Stimulated activated CD4-positive, alpha-beta T cell treated with anti-CD3 and anti-CD28 coated beads, TNF-alpha, amount 100 ng/mL, for 24 hours (primary cell): ENCODE measurements at places on chromosomes 2 and 18.

DNA sequence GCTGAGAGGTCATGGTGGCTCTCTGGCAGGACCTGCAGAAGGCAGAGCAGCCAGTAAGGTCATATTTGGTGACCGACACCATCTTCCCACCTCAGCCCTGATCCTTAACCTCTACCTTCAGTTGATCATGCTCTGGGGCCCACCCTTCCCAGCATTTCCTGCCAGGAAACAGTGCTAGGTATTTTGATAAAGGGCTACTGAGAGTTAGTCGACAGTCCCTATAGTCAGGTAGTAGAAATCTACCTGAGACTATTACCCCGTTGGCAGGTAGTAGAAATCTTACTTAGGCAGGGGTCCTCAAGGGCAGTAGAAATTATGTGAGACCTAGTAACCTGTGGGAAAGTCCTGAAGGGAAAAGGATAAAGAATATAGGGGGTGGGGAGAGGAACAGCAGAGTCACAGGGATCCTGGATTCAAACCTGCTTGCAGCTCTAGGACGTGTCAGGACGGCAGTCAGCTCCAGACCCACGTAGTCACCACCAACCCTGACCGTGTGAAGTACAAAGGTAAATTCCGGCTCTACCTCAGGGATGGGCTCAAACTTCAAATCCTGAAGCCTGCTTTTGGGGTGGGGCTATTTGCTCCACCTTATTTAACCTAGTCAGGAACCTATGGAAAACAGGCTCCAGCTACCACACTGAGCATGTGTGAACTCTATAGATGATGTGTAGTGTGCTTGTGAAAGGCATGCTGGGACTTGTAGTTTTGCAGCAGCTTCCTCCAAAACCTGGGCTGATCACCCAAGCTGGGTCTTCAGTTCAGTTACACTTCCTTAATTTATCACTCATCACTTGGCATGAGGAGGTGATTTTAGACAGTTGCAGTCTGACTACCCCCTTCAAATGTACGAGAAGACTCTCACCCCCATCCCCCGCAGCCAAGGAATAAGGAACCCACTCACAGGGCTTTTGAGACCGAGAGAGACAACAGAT lies at the start of gene DQX1:
Gene DQX1, minus strand, starts transcription at position 515 of the 932 bp plus-strand sequence. Its CDS starts 502 bp downstream, at position 13.
- DNase-seq = no peak

DNA sequence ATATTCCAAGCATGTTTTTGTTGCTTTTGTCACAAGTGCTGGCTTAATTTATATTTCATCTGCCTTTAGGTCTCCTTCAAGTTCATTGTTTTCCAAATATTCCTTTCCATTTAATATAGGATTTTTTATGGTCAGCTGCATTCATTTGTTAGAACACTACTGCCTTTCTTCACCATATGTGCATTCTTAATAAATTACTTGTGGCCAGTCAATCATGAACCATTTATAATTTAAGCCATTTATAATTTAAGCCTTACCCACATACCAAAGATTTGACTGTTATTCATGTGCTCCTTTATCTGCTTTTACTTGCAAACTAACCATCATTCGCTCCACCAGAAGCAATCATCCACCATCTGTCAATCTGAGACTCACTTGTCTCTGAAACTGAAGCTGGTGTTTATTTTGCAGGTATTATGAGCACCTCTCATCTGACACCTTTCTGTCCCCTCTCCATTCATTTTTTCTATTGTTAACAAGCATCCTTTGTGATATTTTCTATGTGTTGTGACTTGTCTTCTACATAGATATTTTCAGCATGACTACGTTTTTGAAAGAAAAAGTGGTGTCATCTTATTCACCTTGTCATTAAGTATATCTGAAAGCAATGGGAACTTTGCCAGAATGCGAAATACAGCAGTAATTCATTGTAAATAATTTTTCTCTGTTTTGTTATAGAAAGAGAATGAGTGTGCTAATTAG lies 786.8 kb downstream of the KCNJ3 start:
- DNase-seq = no peak

DNA sequence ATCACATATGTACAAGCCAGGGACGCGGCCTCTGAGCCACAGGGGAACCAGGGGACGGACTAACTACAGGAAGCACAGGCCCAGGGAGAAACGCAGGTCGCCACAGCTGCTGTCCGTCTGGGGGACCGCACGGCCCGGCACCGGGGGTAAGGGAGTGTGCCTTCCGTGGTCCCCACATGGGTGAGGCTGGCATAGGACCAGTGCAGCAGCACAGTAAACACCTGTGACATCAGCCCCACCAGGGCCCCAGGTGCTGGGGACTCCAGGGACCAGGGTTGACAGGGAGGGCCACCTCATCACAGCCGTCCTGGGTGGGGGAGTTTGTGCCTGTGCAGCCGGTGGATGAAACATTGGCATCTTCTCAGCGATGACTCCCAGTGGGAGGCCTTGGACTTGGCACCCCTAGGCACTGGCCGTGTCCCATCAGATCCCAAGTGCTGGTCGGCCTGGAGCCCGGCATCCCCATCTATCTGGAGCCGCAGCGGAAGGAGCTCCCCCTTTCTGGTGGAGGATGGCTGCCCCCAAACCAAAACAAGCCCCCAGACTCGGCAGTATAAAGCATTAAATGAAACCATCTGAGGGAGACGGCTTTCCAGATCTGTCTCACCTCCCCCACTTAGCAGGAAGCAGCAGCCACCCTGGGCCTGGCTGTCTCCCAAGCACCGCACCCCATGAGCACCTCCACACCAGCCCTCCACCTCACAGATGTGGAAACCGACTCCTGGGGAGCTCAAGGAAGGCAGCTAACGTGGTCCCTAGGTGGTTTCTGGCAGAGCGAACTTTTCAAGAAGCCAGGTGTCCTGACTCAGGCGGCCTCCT lies 22.5 kb downstream of the AQP12A start:
- DNase-seq = no peak

GRCh38 chr2:11326677-11327211 lies 17.7 kb downstream of the ROCK2 start:
- DNase-seq = no peak

- no peak for DNase-seq
Observed at GRCh38 chr18:12908706-12909105, 24.7 kb upstream of the PTPN2 start.

DNA sequence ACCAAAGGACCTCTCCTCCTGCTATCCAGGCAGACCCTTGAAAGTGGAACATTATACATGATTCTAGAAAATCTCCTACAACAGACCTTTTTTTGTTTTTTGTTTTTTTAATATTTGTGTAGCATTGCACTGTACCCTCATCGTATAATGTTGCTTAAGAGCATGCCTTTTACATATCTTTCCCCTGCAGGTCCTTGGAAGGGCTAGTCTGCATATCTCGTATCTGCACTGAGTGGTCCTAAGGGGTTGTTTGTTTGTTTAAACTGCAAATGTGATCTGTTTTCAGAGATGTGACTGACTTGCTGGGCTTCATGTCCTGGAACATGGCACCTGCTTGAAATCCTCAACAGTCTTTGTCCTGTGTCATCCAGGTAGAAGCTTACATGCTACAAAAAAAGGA lies 204.1 kb downstream of the FAM210A start:
- DNase-seq = no peak

DNA sequence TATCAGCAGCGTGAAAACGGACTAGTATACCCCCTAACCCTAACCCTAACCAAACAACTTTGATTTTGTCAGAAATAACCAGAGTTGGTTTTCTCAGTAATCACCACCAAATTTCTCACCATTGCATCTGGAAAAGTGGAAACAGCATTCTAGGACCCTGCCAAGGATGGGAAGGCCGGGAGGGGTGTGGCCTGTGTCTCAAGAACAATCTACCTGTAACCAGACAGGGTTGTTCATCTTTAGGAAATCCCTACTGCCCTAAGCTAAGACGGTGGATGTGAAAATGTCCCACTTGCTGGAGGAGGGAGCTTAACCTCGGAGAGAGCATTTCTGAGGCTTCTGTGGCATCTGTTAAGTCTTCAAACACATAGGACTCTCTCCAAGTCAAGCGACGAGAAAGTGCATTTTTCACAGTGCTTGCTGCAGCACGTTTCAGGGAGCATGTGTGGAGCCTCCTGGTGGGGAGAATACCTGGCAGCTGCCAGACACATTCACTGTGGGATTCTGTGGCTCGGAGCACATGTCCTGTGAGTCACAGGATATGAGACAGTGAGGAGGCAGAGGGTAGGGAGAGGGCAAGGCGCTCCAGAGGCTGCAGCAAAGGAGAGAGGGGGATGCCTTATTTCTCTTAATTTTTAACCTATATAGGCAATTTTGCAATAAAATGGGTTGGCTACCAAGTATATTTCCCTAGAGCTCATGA lies 207.5 kb downstream of the SPP2 start:
- no peak for DNase-seq

DNA sequence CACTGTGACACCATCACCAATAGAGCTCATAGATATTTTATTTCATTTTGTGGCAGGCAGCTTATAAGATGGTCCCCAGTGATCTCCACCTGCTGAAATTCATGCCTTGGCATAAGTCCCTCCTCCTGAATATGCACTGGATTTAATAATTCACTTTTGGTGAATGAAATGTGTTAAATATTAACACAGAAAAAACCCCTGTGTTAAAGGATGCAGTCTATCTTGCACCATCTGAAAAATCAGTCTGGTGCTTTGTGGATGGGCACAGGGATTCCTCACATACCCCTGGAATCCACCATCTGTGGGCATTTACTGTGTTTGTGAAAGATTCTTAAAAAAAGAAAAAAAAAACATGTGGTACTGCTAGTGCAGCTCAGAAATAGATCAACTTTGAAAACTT lies 26.1 kb upstream of the WIPF1 start:
- DNase-seq = no peak

GRCh38 chr2:46489423-46490174 lies 10.2 kb downstream of the TMEM247 start:
- no peak for DNase-seq

- no peak for DNase-seq
Observed at GRCh38 chr18:43876748-43877147, 599.5 kb upstream of the SYT4 start.

DNA sequence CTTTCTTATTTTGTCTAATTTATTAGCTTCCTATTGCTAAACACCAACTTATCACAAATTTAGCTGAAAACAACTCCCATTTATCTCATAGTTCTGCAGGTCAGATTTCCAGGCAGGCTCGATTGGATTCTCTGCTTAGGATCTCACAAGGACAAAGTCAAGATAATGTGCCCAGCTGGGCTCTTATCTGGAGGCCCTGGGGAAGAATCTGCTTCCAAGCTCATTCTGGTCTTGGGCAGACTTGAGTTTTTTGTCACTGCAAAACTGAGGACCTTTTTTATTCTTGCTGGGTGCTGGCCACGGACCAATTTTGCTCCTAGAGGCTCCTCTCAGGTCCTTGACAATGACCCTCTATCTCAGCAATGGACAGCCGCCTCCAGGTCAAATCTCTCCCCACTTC lies 215.5 kb downstream of the TRIB2 start:
- DNase-seq = no peak

- DNase-seq = no peak
Observed at GRCh38 chr2:67164771-67165522, 232.2 kb upstream of the ETAA1 start.

DNA sequence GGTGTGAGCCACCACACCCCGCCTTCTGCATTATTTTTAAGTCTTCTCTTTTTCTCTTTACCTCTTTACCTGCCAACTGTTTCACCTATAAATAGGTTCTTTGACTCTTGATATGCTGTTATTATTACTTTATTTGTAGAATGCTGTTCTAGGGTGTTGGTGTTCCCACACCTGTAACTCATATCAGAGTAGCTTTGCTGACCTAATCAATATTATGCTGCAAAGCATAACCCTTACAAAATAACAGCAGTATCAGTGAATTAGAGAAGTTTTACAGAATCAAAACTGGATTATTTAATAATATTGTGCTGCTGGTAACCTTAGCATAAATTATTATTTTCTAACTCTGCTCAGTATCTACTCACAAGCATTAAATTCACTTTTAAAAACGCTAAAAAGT lies 161.5 kb downstream of the FIGN start:
- DNase-seq = no peak

DNA sequence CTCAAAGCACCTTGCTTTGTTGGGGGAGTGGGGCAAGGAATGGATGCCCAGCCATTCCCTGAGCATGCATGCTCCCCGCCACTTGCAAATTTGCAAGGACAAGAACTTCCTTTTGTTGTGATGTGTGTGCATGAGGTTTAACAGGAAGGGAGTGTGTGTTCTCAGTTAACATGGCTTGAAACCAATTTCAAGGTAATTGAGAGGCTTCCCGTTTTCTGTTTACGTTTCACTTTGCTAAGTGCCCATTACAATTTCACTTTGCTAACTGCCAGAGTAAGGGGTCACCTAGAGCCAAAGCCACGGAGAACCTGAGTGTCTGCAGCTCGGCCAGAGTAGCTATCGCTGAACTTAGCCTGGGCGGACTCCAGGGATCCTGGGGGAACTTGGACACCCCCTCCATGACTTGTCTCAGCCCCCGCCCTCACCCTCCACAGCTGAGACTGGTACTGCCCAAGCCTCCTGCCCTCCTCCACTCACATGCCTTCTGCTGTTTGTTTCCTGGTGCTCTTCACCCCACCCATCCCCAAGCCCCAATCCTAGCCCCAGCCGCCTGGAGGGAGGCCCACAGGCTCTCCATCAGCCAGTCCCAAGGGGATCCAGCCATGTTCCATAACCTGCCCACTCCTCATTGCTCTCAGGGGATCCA lies 53.6 kb upstream of the LAPTM4A start:
- no peak for DNase-seq

GRCh38 chr2:156192468-156192867 lies 140.1 kb downstream of the NR4A2 start:
- DNase-seq = no peak

DNA sequence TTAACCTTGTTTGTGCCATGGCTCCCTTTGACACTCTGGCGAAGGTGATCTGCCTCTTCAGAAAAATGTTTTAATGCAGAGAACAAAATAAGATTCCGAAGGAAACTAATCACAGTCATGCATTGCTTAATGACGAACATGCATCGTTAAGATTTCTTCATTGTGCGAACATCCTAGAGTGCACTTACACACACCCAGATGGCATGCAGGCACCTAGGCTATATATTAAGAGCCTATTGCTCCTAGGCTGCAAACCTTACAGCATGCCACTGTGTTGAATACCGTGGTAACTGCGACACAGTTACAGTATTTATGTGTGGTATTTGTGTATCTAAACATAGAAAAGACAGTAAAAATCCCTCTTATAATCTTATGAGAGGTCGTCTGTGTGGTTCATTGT lies 8.3 kb downstream of the ASAP2 start:
- DNase-seq = no peak

DNA sequence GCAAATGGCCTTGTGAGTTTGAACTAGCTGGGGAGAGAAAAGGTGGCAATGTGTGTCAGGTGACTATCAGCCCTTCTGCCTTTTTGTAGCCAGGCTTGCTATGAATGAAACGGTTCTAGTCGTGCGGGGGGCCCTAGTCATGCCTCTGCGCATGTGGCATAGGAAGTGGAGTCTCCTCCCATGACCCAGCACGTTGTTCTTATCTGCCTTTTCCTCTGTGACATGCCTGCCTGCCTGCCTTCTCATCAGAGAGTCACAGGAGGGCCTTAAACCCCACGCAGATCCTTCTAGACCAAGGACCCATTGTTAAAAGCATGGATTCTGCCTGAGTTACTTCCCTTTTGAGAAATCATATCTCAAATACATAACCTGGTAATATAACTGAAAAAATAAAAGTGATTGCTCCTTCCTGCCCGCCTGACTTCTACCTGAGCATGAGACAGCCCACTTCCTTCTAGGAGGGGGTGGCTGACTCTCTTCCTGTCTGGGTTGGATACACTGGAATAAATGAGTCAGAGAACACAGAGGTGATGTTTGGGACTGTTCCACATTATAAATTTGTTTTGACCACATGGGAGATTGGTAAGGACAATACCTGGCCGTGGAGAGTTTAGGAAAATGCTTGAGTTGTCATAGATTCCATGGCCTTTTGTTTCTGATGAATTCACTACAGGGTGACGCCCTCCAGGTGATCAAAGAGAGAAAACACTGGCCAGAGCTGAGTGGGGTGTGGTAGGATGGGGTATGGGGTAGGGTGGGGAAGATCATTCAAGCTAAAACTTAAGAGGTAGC lies 49.8 kb downstream of the FBLN7 start:
- DNase-seq = peak; percentile 75
